GM06990 (cell line): ENCODE measurements at places on chromosomes 12 and 14.

DNA sequence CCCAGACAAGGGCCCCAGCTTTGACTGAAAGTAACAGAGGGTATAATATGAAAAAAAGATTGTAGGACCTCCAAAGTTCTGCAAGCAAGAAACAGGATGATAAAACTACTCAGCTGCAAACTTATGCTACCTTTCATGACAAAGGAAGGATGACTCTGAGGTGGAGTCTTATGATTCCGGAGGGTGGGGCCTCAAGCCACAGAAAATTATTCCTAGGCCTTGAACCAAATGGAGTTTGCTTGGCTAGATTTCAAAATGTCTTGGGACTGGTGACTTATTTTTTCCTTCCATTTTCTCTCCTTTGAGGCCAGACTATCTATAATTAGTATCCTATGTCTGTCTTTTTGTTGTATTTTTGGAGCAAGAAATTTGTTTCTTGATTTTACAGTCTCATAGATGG, 336.4 kb downstream of the LRIG3 start:
- DNase-seq = no peak

DNA sequence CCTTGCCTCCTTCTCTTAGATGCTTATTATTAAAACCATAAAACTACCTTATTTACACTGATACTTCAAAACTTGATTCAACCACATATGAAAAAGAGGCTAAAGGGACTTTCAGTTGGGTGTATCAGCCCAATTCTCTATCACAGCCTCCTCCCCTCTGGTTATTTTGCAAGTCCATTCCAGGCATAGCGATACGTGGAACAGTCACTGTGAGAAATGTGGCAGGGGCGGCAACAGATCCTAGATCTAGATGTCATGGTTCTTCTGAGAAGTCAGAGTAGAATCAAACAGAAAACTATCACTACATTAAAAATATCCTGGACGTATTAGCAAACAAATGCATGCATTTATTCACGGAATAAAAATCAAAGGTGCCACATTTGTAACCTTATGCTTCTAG, 83.2 kb downstream of the RALGAPA1 start:
- no peak for DNase-seq

- no peak for DNase-seq
Observed at GRCh38 chr12:21672146-21672545, 14.5 kb upstream of the LDHB start.

GRCh38 chr14:29339494-29340172, 573.0 kb downstream of the FOXG1 start:
- no peak for DNase-seq
